ENCODE measurements at places on chromosomes 16 and 17.

- DNase-seq, result no peak
Measured at GRCh38 chr17:62615503-62615902, 12.0 kb upstream of the MRC2 start.

DNA sequence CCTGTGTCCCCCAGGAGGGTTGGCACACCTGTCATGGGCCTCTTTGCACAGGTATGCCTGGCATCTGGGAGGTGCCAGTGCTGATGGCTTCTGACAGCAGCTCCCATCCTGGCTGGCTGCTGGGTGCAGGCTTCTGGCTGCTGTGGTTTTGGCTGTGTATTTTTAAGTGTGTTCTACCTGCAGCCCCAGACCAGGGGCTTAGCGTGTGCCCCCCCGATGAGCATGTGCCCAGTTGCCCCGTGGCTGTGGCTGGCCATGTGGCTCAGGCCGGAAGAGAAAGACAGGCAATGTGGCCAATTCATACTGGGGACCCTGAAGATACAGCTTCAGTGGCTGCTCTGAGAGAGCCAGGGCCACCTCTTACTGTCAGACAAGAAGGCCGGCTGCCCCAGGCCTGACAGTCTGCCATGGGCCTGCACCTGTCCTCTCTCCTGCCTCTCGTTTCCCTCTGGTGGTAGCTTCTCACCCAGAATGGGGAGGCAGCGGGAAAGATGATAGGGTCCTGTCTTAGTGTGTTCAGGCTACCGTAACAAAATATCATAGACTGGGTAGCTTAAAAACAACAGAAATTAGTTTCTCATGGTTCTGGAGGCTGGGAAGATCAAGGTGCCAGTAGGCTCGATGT lies 37.6 kb upstream of the LGALS9 start:
- DNase-seq, result no peak

DNA sequence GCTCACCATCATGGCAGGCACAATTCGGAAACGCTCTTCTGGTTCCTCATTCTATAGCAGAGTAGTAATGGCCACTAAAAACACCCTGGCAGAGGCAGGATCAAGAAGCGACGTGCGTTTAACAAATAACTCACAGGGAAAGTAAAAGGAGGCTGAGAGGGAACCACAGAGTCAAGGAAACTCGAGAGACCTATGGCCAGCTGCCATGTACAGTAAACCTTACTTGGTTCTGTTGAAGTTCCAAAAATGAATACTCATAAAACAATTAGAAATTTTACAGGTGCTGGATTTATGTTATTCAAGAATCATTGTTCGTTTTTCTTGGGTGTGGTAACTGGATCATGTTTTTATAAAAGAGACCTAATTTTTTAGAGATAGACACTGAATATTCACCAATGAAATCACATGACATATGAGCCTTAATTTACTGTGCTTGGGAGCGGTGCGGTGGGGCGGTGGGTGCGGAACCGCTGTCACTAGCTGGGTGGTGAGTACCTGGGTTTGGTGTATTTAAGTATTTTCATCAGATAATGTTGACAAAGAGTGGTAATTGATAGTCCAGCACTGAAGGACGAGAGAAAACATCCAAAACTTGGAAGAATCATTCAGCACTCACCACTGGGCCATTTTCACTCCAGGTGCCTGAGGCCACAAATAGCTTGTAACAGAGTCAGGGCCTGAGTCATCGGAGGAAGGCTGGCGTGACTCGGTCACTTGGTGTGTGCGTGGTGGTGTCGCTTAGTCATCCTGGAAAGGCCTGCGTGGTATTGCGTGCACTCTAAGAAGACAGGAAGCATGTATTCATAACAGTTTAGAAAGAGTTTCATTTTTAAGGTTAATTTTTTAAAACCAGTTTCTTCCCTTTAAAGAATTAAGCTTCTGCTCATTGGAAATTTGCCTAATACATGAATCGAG lies 135.4 kb upstream of the CHMP6 start:
- DNase-seq, result peak; percentile 60

DNA sequence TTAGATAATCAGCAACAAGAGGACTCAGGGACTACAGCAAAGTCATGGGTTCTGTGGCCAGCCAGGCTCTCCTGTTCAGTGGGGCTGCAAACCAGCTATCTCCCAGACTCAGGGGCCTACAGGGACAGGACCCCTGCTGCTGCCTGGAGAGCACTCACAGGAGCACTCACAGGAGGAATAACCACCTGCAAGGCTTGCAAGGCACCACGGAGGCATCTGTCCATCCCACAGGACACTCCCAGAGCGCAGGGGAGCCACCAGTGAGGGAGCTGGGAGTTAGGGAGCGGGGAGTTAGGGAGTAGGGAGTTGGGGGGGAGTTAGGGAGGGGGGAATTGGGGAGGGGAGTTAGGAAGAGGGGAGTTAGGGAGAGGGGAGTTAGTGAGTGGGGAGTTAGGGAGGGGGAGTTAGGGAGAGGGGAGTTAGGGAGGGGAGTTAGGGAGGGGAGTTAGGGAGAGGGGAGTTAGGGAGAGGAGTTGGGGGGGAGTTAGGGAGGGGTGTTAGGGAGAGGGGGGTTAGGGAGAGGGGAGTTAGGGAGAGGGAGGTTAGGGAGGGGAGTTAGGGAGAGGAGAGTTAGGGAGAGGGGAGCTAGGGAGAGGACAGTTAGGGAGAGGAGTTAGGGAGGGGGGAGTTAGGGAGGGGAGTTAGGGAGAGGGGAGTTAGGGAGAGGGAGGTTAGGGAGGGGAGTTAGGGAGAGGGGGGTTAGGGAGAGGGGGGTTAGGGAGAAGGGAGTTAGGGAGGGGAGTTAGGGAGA lies 5.7 kb downstream of the CANT1 start:
- no peak for DNase-seq

- DNase-seq, result no peak
Measured at GRCh38 chr16:75058806-75059205, 57.8 kb downstream of the LDHD start.

GRCh38 chr16:77307426-77308162 lies 108.4 kb downstream of the SYCE1L start:
- DNase-seq, result no peak

GRCh38 chr16:69326172-69326873 lies 4.1 kb downstream of the PDF start:
- no peak for DNase-seq

DNA sequence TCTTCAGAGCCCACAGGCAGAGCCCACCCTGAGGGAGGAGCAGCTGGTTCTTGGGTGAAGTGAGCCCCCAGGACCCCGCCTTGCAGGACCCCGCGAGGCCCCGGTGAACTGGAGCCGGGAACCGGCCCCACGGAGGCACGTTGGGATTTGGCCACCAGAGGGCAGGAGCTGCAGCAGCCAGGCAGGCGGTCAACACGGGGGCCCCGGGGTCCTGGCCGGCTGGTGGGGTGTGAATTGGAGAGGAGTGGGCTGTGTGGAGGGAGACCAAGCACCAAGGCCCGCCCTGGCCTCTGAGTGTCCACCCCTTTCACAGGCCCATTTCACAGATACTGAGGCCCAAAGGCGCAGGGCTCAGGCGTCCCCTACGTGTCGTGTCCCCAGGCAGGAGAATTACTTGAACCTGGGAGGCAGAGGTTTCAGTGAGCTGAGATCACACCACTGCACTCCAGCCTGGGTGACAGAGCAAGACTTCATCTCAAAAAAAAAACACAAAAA lies 2.2 kb downstream of the DPEP1 start:
- DNase-seq, result no peak

- DNase-seq, result no peak
Measured at GRCh38 chr17:66984730-66985129, 20.2 kb downstream of the CACNG4 start.

- DNase-seq, result no peak
Measured at GRCh38 chr16:77171745-77172635, 19.0 kb upstream of the MON1B start.

GRCh38 chr16:12750554-12750918 lies 53.2 kb downstream of the CPPED1 start:
- no peak for DNase-seq

DNA sequence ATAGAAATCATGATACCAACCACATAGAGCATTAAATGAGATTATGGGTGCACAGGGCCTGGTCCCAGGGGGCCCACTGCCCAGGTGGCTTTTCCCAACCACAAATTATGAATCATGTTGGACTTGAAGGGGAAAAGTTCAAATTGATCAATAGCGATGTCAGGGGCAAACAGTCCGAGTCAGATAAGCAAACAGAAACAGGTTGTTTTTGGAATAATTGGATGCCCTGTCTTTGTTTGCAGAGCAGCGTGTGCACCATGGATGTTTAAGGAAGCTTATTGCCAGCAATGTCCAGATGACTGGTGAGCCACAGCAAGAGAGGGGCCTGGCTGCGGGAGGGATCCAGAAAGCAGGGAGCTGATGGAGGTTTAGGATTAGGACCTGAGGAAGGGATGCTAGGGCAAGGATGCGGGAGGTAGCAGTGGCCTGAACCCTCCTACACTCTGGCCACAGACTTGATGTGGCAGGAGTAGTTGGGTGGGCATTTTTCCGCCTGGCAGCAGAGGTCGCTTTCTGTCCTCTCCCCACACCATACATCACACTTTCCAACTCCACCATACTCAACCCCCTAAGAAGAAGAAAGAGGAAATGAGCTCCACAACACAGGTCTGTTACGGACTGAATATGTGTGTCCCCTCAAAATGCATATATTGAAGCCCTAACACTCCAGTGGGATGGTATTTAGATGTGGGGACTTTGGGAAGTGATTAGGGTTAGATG lies 266.4 kb upstream of the RPL38 start:
- no peak for DNase-seq

GRCh38 chr16:22674832-22675191 lies 139.2 kb upstream of the HS3ST2 start:
- no peak for DNase-seq

GRCh38 chr16:85586380-85587104 lies 26.6 kb upstream of the GSE1 start:
- no peak for DNase-seq

GRCh38 chr17:47297661-47298400 lies 25.9 kb upstream of the EFCAB13 start:
- DNase-seq, result no peak

- no peak for DNase-seq
Measured at GRCh38 chr17:78142119-78142861, 3.9 kb upstream of the C17orf99 start.

GRCh38 chr16:30533748-30534367 lies 800 bp downstream of the ZNF747 start:
- no peak for DNase-seq

- no peak for DNase-seq
Measured at GRCh38 chr17:9645851-9646545, 681 bp downstream of the USP43 start.

DNA sequence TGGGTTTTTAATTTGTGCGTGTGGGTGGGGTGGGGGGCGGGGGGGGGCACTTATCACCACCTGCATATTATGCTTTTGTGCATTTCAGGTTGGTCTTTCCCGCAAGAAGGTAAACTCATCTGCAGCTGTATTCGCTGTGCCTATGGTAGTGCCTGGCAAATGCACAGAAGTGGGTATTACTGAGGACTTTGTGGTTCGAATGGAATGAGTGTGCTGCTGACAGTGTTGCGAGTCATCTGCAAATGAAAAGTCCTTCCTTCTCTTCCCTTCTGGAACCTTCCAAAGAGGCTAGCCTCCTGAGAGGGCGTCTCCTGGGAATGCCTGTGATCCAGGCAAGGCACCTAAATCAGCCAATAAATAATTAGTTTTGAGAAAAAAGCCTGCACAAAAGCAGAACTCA lies 532.9 kb downstream of the MAF start:
- no peak for DNase-seq

DNA sequence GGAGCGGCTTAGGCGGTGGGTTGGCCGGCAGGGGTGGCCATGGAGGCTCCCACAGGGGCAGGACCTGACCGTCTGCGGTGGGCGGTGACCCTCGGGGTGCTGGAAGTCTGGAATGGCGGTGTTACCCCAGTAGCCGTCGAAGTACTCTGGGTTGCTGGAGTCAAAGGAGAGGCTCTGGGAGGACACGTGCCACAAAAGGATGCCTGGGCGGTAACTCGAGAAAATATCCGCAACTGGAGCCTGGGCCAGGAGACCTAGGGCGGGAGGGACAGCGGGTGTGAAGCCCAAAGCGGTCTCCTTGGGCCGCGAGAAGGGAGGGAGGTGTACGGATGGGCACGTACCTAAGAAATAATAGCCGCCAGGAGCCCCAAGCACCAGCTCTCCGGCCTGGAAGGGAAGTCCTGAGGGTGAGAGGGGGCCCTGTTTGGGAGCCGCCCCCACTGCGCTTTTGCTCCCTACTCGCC lies 4.6 kb downstream of the ITGA2B start:
- no peak for DNase-seq

GRCh38 chr16:67841198-67841815 lies 813 bp upstream of the THAP11 start:
- no peak for DNase-seq

DNA sequence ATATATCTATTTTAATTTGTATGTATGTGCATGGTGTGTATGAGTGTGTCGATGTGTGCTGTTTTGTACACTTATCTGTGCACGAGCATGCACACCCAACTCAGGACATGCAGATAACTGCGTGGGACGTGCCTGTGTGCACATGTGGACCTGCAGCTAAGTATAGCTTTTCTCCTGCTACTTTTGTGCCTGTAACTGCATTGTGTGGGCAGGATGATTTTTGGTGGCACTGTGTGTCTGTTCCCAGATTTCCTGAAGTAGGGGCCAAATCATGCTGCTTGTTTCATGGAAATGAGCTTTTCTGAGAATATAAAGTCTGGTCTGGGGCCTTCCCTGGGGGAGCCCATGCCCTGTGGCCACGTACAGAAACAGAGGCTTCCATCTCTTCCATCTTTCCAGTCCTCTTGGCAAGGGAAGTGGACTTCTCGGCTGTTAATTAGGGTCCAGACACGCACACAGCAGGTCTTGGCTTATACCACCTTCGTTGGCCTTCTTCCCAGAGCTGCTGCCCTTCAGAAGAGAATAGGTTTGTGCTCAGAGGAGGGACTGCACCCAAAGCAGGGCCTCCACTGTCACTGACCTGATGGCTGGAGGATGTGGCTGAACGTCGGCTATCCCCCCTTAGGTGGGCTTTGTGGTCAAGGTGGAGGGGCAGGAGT lies 30.2 kb downstream of the SPNS3 start:
- DNase-seq, result no peak

GRCh38 chr17:72294487-72294893 lies 173.7 kb downstream of the SOX9 start:
- DNase-seq, result no peak

DNA sequence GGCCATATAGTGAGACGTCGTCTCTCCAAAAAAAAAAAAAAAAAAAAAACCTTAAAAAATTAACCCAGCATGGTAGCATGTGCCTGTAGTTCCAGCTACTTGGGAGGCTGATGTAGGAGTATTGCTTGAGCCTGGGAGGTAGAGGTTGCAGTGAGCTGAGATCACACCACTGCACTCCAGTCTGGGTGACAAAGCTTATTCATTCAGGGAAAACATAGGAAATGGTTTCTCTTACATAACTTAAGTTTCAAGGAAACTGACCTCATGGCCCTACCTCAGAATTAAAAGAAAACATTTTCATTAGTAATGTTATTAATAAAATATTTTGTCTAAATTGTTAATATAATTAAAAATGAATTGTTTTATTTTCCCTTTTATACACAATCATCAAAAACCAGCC lies 31.4 kb downstream of the COG1 start:
- no peak for DNase-seq

DNA sequence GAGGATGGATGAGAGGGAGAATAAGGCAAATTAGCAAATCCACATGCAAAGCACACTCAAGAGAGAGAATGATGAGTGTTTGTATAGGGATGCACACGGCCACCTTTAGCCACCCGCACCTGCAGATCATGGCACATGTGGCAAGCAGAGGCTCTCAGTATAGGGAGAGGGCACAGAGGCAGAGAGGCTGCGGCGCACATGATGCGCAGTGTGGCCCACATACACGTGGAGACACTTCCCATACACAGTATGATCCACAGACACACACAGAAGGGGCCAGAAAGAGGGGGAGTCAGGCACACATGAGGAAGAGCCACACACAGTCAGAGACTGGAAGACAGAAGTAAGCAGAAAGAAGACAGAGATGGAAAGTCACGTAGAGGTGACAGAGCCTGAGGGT lies 6.5 kb upstream of the CHD3 start:
- DNase-seq, result no peak
